Activated CD4-positive, alpha-beta T cell treated with anti-CD3 and anti-CD28 coated beads, Interleukin-2, amount 10 ng/mL, durations not matched to agents 7 days and 5 days (primary cell): ENCODE measurements at places on chromosomes 4 and X. TPM values are rescaled to one million over a fixed set of nuclear protein-coding genes. Genes with fewer than 3 reads are reported as not detected.

GRCh38 chr4:165443276-165443675, 64.5 kb downstream of the CPE start:
- no peak for DNase-seq

- no peak for DNase-seq
These were observed 61.0 kb downstream of the ENOPH1 start for GRCh38 chr4:82491251-82491960.

GRCh38 chrX:141375011-141375760, 132.9 kb upstream of the SPANXC start:
- DNase-seq: no peak

DNA sequence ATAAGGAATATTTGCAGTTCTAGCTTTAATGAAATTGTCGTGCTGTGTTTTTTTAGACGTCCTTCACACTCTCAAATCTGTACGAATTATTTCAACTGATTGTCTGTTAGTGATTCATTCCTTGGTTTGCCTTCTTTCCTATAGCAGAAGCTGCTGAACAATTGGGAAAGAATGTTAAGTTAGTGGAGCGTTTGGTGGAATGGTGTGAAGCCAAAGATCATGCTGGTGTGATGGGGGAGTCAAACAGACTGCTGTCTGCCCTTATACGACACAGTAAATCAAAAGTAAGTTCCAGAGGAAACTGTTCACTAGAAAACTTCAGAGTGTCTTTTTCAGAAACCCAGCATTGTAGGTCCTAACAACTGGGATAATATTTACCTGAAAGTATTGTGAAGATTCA, 159.9 kb downstream of the RAP1GDS1 start:
- DNase-seq: no peak

- no peak for DNase-seq
These were observed 932.3 kb upstream of the EPHA5 start for GRCh38 chr4:66602622-66603021.

DNA sequence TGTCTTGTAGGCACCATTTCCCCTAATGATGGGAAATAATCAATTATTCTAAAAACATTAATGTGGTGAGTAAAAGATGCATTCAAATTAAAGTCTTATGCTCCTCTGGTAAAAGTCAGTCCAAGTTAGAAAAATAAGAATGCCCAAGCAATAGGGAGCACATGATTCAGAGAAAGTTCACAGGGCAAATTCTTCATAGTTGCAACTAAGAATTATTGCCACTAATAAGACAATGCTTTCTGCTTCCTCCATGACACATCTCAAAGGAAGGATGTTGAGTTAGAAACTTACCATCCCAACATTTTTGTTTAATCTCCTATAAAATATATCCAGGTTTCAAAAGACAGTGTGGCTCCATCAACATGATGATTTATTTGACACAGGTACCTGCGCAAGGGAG, 26.3 kb downstream of the PHOX2B start:
- DNase-seq: no peak

GRCh38 chr4:11727903-11728564, 299.3 kb upstream of the HS3ST1 start:
- no peak for DNase-seq

GRCh38 chrX:17642891-17643290, 94.4 kb upstream of the SCML1 start:
- DNase-seq: no peak

DNA sequence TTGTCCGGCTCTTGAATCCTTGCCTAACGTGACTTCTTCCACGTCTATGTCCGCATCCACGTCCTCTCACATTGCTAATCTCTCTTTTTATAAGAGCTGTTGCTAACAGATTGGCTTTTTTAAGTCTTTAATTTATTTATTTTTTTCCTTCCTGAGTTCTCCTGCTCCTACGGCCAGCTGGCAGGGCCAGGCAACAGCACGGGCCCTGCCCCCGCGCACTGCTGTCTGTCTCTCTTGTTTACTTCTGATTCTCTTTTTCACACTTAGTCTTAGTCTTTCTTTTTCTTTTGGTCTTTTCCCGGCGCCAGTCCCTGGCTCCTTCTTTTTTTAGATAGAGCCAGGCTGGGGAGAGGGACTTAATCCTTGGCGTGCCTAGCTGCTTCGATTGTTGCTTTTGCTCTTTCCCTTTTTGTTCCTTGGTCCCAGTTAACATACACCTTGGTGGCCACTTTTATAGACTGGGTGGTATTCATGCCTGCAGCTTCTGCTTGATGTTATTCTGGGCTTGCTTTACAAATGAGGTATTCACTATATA, 53.2 kb upstream of the RBMX start:
- no peak for DNase-seq

GRCh38 chr4:143641361-143641760, 59.1 kb downstream of the FREM3 start:
- DNase-seq: no peak

DNA sequence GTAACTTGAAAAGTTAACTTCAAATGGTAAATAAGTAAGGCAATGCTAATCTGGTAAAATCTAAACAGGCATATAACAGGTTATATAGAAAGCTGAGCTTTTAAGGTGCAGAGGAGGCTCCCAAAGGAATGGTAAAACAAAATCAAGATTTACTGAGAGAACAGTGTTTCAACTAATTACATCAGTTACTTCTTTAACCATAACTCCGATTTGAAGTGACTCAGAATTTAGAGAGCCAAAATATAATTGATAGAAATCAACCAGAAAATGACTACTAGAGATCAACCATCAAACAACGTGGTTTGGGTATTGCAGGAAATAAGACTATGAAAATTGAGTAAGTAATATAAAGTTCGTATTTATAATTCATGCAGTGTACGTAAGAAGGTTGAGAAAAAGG, 6.9 kb downstream of the G3BP2 start:
- no peak for DNase-seq

- DNase-seq: no peak
These were observed 15.8 kb downstream of the DHRSX start for GRCh38 chrX:2484721-2485648.

MAP7D2 gene
- 0.21 TPM for total RNA-seq

MAGEB1 gene
- total RNA-seq: not detected

GABRB1 gene
- total RNA-seq: not detected

GUF1 gene
- total RNA-seq: 23.6 TPM

MGARP gene
- 0.25 TPM for total RNA-seq

ARMCX1 gene
- 0.12 TPM for total RNA-seq

REELD1 gene
- total RNA-seq: 0.20 TPM
